CD4-positive, alpha-beta T cell treated with Interleukin-15 for 4 hours (primary cell): ENCODE measurements at places on chromosomes 7 and 10.

DNA sequence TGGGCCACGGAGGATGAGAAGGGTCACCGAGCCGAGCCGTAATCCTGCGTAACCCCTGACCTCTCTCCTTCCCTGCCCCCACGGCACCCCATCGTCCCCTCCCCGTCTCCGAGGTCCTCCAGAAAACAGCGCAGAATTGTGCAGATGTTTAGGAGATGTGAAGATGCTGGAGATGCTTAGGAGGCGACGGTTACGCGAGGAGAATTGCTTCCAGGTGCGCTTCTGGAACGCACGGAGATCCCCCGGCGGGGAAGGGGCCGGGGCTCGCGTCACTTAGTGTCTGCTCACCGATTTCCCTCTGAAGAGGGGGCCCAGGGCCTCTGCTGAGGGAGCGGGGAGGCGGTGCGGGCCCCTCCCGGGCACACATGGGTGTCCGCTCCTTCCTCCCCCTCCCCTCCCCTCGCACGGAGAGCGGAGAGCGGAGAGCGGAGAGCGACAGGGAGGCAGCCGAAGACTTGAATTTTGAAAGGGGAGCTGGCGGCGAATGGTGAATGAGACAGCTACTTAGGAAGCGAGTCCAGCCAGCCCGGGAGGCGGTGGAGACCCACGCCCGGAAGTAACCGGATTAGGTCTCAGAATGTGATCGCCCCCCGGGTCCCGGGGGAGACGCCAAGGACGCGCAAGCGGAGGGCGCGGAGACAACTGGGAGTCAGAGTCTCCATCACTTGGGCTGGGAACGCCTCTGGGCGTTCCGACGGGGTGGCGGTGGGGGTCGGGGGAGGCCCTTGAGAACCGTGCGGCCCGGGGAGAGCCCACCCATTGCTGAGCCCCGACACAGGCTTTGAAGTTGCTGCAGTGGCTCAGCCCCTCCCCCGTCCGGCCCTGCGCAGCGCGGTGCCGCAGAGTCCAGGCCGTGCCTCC is 8.7 kb upstream of the EN2 start:
- DNase-seq: no peak

DNA sequence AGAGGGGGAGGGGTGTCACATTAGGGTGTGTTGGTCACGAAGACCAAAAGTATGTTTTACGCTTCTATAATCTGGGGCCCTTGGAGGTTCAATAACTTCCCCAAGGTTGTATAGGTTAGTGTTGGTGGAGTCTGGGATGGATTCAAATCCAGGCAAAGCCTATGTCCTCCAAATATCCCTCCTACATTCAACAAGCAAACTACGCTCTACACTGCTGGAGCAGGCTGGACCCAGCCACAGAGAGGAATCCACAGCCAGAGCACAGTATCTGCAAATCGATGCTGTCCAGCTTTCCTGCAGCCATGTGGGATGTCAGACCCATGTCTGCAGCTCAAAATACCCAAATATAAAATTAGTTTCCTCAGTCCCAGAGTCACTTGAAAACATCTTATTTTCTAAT is 198.0 kb downstream of the COBL start:
- DNase-seq: no peak

- DNase-seq: no peak
Measured at GRCh38 chr7:111730476-111731300, 168.4 kb upstream of the IMMP2L start.

- no peak for DNase-seq
Measured at GRCh38 chr7:74345970-74346369, 56.8 kb downstream of the CLIP2 start.

GRCh38 chr7:146528581-146528980 is 412.0 kb downstream of the CNTNAP2 start:
- DNase-seq: no peak

DNA sequence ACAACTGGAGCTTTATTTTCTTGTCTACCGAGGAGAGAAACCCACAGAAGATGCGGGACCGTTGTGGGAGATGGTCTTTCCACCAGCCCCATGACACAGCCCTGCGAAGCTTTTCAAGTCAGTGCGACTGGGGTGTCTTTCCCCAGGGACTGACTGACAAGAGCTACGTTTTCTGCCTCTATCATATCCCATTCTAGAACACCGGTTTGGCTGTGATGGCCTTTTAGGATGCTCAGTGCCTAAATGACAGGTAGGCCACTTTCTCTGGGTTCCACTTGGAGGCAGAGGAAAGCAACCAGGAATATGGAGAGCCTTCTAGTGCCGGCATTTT is 16.9 kb downstream of the SLC13A4 start:
- DNase-seq: no peak

DNA sequence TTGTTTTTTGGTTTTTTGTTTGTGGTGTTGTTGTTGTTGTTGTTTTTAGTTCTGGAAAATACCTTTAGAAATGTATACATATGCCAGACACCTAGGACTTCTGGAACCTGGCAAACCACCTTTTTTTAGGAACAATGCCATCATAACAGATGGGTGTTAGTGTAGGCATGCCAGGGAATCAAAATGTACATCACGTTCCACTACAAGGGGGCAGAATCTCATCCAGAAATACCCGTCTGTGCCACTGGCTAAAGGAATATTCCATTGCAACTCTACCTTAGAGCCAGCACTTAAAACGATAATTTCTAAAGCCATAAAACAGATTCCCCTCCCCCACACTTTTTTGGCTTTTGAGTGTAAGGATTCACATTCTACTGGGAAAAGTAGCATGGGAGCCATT is 239.8 kb downstream of the ETV1 start:
- no peak for DNase-seq

DNA sequence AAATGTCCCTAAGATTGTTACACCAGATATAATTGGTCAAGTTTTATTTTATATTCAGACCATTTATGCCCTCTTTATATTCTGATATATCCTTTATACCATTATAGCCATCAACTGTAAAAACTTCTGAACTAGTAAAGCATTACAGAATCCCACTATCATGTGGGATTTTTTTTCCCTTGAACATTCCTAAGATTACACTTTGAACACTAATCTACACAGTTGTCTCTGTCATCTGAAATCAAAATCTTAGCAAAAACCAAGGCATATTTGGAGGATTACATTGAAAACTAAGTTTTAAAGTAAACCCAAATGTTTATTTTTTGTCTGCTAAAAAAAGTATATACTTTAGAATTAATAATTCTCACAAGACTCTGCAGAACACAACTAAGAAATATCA is 116.2 kb upstream of the GPR22 start:
- DNase-seq: no peak

DNA sequence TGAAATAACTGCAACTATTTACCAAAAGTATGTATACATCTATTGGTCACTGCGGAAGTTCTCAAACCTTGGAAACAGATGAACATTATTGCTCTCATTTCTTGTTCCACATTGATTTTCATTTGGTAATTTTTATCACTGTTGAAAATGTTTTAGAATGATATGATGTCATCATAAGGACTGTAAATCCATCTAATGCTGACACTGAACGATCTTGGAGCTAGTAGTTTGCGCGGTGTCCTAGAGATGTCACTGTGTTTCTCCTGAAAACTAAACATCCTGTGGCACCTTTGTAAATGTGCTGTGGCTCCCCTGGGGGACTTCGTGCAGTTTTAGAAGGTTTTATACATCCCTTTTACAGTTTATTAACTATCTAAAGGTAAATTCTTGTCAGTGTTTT is 73.5 kb downstream of the DNAJB9 start:
- no peak for DNase-seq

DNA sequence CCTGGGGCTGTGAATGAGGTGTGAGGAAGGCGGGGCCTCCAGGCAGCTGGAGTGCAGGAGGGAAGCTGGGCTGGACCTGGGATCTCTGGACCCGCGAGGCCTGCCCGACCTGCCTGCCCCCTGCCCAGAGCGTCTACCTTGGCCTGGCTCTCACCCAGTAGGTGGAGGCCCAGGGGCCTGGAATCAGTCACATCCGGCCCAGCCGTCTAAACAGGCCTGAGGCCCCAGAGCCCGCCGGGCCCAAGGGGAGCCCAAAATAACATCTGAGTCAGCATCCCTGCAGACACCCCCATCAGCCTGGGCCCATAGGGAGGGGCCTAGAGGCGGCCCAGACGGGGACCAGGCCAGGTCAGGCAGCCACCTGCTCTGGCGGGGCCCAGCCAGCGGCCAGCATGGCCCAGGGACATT is 15.1 kb upstream of the ELN start:
- DNase-seq: no peak

DNA sequence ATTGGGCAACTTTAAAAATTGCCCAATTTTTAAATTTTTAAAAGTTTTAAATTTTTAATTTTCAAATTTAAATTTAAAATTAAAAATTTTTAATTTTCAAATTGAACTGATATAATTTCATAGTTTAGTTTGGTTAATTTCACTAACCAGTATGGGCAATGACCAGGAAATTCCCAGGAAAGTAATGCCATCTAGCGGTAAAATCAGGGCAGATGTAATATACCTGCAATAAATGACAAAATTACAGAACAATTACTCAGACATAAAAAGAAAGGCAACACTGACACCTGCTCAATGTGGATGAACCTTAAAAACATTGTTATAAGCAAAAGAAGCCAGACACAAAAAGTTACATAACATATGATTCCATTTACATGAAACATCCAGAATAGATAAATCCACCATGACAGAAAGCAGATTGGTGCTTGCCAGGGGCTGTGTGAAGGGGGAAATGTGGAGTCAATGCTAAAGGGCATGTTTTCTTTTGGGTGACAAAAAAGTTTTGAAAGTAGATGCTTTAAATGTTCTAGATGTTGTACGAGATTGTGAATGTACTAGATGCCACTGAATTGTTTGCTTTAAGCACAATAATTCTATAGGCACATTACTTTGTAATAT is 28.6 kb upstream of the SLC16A12 start:
- DNase-seq: peak; percentile 57

DNA sequence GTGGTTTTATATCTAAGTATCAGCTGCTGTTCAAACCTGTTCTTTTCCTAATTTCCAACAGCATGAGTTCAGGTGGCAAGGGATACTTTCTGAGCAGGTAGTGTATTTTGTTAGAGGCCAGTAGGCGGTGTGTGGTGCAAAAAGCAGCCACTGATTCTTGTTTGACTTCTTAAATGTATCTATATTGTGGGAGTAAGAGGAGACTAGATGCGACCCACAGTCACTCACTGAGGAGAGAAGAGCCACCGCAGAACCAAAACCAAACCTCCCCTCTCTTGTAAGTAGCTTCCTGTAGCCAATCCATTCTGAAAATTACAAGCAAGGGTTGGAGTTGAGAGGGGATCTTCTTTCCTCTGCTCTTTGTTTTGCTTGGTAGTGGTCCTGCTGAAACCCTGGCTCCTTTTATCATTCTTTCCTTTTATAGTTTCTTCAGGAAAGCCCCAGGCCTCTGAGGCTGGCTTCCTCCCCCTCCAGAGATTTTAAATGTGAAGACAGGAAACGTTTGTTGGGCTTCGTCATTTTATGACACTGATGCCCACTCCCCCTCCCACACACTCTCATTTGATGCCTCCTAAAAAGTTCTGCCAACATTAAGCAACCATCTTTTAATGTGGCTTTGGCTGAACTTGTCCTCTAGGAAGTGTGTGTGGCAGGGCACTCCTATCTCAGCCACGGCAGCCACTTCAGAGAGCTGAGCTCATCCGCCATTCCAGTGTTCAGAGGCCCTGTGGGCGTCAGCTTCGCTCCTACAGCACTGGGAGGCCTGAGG is 566.0 kb downstream of the SUGCT start:
- no peak for DNase-seq

- DNase-seq: no peak
Measured at GRCh38 chr10:94327649-94328048, 35.1 kb downstream of the NOC3L start.

- peak; percentile 62 for DNase-seq
Measured at GRCh38 chr10:15169555-15170401, 1.3 kb upstream of the NMT2 start.

GRCh38 chr7:116353647-116354046 is 143.3 kb downstream of the TES start:
- no peak for DNase-seq

GRCh38 chr7:88132725-88133124 is 87.1 kb downstream of the SRI start:
- DNase-seq: no peak

GRCh38 chr10:12448729-12449391 is 99.5 kb downstream of the CAMK1D start:
- peak; percentile 87 for DNase-seq

DNA sequence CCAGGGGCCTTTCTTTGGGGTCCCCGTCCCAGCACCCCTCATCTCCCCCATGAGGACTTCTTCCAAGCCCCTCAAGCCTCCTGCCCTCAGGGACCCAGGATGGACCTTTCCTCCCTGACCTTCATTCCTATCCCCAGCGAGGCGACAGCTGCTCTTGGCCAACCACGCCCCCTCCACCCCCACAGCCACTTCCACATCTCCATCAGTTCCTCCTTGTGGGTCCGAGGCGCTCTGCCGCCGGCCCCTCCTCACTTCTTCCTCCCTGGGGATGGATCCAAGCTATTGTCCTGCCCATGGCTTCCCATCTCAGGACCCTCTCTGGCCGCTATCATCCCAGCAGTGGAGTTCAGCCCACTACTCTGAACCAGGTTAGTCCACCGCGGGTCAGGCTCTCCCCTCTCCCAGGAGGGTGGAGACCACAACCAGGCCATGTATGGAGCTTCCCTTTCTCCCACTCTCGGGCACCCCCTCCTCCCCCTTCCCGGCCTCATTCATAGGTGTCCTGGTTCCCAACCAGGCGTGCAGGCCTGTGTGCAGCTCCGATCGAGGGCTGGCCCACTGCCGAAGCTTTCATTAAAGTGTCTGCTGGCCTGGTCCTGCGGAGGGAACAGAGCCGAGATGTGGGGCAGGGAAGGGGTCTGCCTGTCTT is 1.7 kb upstream of the SH2B2 start:
- DNase-seq: no peak

- no peak for DNase-seq
Measured at GRCh38 chr7:3371601-3372000, 70.5 kb downstream of the SDK1 start.

DNA sequence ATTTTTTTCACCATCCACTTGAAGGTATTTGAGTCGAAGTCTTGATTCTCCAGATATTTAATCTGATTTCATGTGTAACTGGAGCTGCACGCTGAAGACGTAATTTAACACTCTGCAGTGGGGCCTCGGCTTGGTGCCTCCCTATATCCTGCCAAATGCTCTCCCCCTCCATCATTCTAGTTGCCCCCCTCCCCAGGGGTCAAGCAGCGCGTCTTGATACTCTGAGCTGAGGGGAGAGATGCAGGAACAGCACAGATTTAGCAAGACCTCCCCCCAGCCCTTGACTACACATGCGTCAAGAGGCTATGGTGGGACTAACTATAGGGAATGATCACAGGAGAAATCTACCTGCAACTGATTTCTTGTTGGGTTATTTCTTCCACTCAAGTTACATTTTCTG is 85.8 kb downstream of the PRPF18 start:
- no peak for DNase-seq
